ENCODE measurements at places on chromosomes 5 and 9. TPM values are rescaled to one million over a fixed set of nuclear protein-coding genes. Genes with fewer than 3 reads are reported as not detected.

Gene HSPB3
- polyA plus RNA-seq: 0.28 TPM

Gene PCA3
- polyA plus RNA-seq: 0.40 TPM

- no peak for DNase-seq
Measured at GRCh38 chr9:92562461-92562967, 26.7 kb upstream of the ECM2 start.

DNA sequence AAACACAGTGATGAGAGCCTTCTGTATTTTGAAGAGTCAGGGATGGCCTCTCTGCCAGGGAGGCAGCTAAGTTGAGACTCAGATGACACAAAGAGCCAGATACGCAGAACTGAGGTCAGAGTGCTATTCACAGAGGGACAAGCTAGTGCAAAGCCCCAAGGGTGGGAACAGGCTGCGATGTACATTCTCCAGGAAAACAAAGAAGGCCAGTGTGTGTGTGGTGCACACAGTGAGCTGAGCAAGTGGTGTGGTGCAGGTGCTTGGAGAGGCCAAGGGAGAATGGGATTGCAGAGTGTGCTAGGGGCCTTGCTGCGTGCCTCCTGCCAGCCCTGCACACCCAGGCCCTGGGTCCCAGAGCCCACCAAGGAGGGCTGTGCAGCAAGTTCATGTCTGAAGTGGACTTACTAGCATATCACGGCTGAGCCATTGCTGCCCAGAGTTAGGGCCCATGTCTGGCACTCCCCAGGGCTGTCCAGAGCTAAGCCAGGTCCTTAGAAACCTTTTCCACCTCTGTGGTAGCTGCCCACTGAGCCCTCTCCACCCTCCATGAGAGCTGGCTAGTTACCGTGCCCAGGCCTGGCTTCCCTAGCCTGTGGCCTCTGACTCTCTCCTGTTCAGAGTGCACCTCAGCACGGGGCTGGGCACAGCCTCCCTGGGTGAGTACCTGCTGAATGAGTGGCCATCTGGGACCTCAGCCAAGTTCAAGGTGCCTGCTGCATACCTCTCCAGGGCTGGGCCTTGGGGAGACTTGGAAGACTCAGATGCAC, 9.3 kb downstream of the SLC25A48 start:
- DNase-seq: no peak

DNA sequence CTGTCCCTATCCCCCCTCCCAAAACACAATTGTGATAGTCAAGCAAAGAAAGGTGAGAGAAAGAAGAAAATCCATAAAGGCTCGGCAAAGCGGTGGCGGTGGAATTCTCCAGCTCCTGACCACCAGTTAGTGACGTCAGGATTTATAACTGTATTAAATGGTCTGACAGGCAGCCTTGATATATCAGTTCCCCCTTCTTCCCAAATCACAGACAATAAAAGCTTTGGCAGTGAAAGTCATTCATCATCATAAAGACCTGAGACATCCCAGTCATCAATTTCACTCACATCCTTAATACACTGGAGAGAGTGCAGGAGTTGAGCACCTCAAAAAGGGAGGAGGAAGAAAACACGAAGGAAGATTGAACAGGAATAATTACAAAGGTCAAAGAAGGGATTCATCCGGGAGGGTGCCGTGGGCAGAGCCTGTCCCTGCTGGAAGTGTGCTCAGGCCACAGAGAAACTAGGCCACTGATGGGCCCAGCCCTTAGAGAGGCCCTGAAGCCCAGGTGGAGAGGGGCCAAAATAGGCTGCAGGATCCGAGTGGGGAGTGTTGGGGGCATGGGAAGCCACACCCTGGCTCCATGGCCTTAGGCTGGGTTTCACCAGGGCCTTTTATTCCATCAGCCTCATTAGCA, 131.9 kb downstream of the PAX5 start:
- no peak for DNase-seq

DNA sequence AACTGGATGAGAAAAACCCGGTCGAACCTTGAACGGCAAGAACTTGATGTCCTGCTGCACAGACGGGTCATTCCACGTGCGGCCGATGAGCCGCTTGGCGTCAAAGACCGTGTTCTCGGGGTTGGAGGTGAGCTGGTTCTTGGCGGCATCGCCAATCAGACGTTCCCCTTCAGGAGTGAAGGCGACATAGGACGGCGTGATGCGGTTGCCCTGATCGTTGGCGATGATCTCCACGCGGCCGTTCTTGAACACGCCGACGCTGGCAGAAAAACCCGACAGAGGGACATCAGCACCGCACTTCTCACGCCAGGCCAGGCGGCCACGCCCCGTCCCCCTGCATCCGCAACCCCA, 519 bp downstream of the HSPA5 start:
- DNase-seq: no peak

GRCh38 chr5:127926974-127927373, 156.6 kb upstream of the SLC12A2 start:
- DNase-seq: no peak
